ENCODE measurements at places on chromosomes 3 and 15. TPM values are rescaled to one million over a fixed set of nuclear protein-coding genes. Genes with fewer than 3 reads are reported as not detected.

PATL2 gene
- not detected for total RNA-seq

GATM gene
- total RNA-seq: 0.60 TPM

MAGI1 gene
- 47.7 TPM for total RNA-seq

TMEM158 gene
- 0.42 TPM for total RNA-seq

LSMEM2 gene
- not detected for total RNA-seq

IQCF5 gene
- not detected for total RNA-seq

Measured in endothelial cell of umbilical vein (primary cell).